ENCODE measurements at places on chromosomes 1 and 21. TPM values are rescaled to one million over a fixed set of nuclear protein-coding genes. Genes with fewer than 3 reads are reported as not detected.

- H3K27me3 ChIP-seq: no peaks in the 10 kb centered on the region
- H3K27ac ChIP-seq: no peak overlapping the region
- H3K4me3 ChIP-seq: no peak overlapping the region
Measured at GRCh38 chr1:27713139-27713725, 12.5 kb upstream of the FAM76A start.

- peaks cover 70% of the 10 kb centered on the region for H3K4me1 ChIP-seq
- no peak overlapping the region for H3K4me3 ChIP-seq
- peak overlapping the region; percentile 74 for H3K27ac ChIP-seq
- no peaks in the 10 kb centered on the region for H3K27me3 ChIP-seq
- DNase-seq: no peak
- H3K36me3 ChIP-seq: no peaks in the 10 kb centered on the region
Measured at GRCh38 chr1:27570356-27570755, 33.6 kb downstream of the AHDC1 start.

- H3K27me3 ChIP-seq: no peaks in the 10 kb centered on the region
- H3K36me3 ChIP-seq: no peaks in the 10 kb centered on the region
- H3K4me1 ChIP-seq: no peaks in the 10 kb centered on the region
- peak; percentile 57 for DNase-seq
Measured at GRCh38 chr1:2275796-2276536, 47.8 kb downstream of the SKI start.

- no peak overlapping the region for H3K27ac ChIP-seq
- H3K36me3 ChIP-seq: no peaks in the 10 kb centered on the region
- H3K4me1 ChIP-seq: no peaks in the 10 kb centered on the region
- no peak overlapping the region for H3K4me3 ChIP-seq
- peak; percentile 28 for DNase-seq
Measured at GRCh38 chr21:45255381-45256020, 32.2 kb downstream of the POFUT2 start.

DNA sequence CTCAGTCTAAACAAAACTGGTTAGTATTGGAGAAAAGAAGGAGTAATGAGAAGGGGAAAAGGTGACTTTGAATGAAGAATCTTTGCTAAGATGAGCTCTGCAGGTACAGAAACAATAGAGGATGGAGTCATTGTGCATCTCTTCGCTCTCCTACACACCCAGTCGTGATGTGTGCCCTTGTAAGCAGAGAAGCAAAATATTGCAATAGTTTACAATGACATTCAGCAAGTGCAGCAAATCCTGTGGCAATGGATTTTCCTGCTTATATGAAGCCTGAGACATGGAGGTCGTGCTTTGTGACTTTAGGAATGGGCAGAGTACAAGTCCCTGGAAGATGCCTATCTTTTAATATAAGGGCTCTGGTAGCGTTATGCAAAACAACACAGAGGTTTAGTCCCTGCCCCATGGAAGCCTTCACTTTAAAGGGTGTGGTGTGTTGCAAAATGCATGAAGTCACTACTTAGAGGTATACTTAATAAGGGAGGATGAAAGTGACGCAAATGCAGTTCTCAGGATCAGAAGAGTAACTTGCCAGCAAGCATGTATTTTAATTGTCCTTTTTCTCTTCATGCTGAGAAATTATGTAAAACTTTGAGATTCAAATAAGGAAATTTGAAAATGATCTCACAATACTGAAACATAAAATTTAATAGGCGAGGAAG, 88.0 kb upstream of the IVNS1ABP start:
- no peak for DNase-seq
- no peak overlapping the region for H3K4me3 ChIP-seq
- no peaks in the 10 kb centered on the region for H3K27me3 ChIP-seq
- no peaks in the 10 kb centered on the region for H3K4me1 ChIP-seq
- no peaks in the 10 kb centered on the region for H3K36me3 ChIP-seq

DNA sequence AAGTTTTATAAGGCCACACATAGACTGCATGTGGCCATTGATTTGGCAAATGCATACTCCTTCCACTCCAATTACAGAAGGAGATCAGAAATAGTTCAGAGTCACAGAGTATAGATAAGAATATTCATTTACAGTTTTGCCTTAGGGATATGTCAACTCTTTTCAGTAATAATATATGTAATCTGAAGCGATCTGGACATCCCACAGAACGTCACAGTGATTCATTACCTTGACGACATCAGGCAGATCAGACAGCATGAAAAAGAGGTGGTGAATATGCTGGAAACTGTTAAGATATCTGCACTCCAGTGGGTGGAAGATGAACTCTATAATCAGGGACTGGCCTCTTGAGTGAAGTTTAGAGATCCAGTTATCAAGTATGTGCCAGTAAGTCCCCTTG, 240.4 kb downstream of the DPYD start:
- no peaks in the 10 kb centered on the region for H3K4me1 ChIP-seq
- no peaks in the 10 kb centered on the region for H3K36me3 ChIP-seq
- no peak overlapping the region for H3K4me3 ChIP-seq
- H3K27ac ChIP-seq: no peak overlapping the region
- no peaks in the 10 kb centered on the region for H3K27me3 ChIP-seq

DNA sequence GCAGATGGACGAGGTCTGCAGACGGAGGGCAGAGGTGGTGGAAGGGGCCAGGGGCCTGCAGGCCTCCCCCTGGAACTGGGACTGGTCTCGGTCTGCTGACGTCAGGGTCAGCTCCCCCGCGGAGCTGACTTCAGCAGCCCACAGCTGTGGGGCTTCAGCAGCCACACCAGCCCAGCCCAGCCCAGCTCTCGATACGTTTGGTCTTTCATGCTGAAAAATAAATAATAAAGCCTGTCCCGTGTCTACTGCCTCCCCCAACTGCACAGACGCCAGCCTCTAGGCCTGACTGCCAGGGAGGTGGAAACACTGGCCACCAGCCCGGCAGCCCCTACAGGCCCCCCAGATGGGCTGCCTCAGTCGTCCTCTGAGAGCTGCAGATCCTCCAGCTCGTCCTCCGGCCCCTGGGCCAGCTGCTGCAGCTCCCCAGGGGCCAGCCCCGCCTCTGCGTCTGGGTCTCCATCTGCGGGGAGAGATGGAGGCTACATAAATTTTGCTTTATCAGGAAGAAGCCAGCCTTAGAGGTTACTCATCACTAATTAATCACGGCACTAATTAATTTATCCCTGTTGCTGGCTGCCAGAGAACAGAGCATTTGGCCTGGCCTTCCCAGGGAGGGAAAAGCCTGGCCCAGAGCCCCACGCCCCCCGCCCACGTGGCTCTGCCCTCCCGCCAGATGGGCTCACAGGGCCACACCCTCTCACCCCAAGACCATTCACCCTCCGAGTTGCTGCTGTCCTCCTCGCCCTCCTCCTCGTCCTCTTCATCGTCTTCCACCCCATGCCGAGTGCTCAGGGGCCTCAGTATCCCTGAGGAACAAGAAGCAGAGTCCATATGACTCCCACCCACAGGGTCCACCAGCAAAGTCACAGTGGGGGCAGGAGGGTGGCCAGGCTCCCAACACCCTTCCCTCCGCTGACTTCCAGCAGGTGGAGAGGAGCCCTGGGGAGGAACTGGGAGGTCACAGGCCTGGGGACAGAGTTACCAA, 14.4 kb downstream of the NOC2L start:
- peaks cover 40% of the 10 kb centered on the region for H3K36me3 ChIP-seq
- no peak overlapping the region for H3K4me3 ChIP-seq
- no peak overlapping the region for H3K27ac ChIP-seq
- DNase-seq: no peak
- H3K4me1 ChIP-seq: peaks cover 16% of the 10 kb centered on the region

DNA sequence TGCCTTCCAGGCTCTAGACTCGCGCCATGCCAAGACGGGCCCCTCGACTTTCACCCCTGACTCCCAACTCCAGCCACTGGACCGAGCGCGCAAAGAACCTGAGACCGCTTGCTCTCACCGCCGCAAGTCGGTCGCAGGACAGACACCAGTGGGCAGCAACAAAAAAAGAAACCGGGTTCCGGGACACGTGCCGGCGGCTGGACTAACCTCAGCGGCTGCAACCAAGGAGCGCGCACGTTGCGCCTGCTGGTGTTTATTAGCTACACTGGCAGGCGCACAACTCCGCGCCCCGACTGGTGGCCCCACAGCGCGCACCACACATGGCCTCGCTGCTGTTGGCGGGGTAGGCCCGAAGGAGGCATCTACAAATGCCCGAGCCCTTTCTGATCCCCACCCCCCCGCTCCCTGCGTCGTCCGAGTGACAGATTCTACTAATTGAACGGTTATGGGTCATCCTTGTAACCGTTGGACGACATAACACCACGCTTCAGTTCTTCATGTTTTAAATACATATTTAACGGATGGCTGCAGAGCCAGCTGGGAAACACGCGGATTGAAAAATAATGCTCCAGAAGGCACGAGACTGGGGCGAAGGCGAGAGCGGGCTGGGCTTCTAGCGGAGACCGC, 2.0 kb upstream of the OLIG2 start:
- H3K4me1 ChIP-seq: no peaks in the 10 kb centered on the region
- no peak for DNase-seq
- no peak overlapping the region for H3K4me3 ChIP-seq
- H3K27me3 ChIP-seq: peaks cover 58% of the 10 kb centered on the region
- no peak overlapping the region for H3K27ac ChIP-seq

- no peaks in the 10 kb centered on the region for H3K4me1 ChIP-seq
- no peak for DNase-seq
- H3K36me3 ChIP-seq: no peaks in the 10 kb centered on the region
- H3K4me3 ChIP-seq: no peak overlapping the region
- H3K27me3 ChIP-seq: no peaks in the 10 kb centered on the region
- H3K27ac ChIP-seq: no peak overlapping the region
Measured at GRCh38 chr1:18819986-18820790, 39.3 kb downstream of the TAS1R2 start.

DNA sequence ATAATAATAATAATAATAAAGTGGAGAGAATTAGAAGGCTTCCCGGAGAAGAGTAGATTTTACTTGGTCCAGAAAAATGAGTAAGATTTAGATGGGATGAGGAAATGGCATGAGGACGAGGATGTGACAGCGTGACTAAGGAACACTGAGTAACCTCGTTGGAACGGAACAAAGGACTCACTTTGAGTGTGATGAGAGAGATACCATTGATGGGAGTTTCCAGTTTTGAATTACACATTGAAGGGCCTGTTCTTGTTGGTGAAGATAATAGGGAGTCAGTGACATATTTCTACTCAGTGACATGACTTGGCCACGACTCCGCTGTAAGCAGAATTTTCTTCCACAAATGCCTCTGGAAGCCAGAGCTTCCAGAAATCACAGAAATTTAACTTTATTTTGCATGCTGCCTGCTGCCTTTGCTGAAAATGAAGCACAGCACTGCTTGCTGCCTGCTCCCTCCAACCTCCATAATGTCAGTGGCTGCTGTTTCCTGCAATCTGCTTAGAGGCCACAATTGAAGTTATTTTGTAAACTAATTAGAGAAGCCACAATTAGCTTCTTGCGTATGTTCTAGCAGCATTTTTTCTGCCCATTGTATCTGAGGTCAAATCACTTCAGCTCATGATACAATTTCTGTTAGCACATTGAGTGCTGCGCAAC, 33.7 kb upstream of the FBXO28 start:
- H3K27me3 ChIP-seq: no peaks in the 10 kb centered on the region
- no peaks in the 10 kb centered on the region for H3K36me3 ChIP-seq
- H3K4me3 ChIP-seq: no peak overlapping the region
- no peak overlapping the region for H3K27ac ChIP-seq
- H3K4me1 ChIP-seq: no peaks in the 10 kb centered on the region
- DNase-seq: no peak

- H3K36me3 ChIP-seq: peaks cover 13% of the 10 kb centered on the region
- no peak overlapping the region for H3K4me3 ChIP-seq
- H3K27me3 ChIP-seq: no peaks in the 10 kb centered on the region
- H3K27ac ChIP-seq: no peak overlapping the region
- DNase-seq: no peak
Measured at GRCh38 chr1:208058267-208058666, 147.3 kb upstream of the CD34 start.

DNA sequence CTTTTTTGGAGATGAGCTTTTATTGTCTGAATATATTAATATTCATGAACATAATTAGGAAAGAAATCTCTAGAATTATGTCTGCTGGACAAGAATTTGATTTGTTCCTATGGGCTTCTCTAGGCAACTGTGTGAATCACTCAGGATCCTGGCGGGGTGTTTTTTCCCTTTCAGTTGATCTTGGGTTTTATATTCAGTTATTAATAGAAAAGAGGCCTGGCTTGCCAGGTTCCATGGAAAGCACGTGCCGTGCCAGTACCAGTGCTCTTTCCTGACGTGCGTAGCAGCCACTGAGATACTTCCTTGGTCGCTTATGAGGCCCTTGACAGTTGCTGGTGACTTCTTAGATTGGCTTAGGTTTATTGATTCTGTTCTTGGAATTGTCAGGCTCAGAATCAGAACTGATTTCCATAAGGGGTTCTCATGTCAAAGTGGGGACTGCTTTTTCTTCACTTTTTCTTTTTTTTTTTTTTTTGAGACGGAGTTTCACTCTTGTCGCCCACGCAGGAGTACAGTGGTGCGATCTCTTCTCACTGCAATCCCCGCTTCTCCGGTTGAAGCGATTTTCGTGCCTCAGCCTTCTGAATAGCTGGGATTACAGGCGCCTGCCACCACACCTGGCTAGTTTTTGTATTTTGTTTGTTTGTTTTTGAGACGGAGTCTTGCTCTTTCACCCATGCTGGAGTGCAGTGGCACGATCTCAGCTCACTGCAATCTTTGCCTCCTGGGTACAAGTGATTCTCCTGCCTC, 48.7 kb upstream of the KIF1B start:
- peak overlapping the region; percentile 17 for H3K27ac ChIP-seq
- H3K4me1 ChIP-seq: no peaks in the 10 kb centered on the region
- DNase-seq: no peak
- H3K4me3 ChIP-seq: no peak overlapping the region

- H3K4me1 ChIP-seq: no peaks in the 10 kb centered on the region
- DNase-seq: no peak
- no peak overlapping the region for H3K27ac ChIP-seq
- no peaks in the 10 kb centered on the region for H3K27me3 ChIP-seq
- no peak overlapping the region for H3K4me3 ChIP-seq
Measured at GRCh38 chr1:63651161-63651701, 58.0 kb downstream of the PGM1 start.

DNA sequence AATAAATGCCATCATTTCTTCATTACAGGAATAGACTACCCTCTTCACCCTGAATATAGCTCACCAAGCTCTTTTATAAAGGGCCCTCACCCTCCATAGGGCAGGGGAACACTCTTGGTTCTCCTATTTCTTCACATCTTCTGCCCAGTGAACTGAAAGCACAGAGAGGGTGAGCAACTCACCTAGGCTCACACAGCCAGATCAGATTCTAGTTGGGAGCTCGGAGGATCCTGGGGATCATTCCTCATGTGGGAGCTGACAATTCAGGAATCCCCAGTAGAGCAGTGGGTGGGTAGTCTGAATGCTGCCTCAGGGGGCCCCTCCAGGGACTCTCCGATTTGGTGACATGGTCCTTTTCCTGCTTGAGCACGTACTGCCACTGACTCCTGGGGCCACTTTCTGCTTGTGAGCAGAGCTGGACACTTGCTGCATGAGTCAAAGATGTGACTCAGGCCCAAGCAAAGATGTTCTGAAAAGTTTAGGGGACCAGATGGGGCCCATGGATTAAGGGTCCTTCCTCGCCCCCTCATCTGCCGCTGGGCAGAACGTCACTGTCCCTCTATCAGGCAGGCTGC, 63.7 kb upstream of the WNT4 start:
- DNase-seq: no peak
- H3K27me3 ChIP-seq: no peaks in the 10 kb centered on the region
- H3K36me3 ChIP-seq: no peaks in the 10 kb centered on the region
- peaks cover 6% of the 10 kb centered on the region for H3K4me1 ChIP-seq
- no peak overlapping the region for H3K27ac ChIP-seq

Gene CCDC185
- not detected for polyA plus RNA-seq

Gene CFHR1
- not detected for polyA plus RNA-seq

Gene NCAM2
- under 0.01 TPM for polyA plus RNA-seq

Gene SH3BGR
- 7.3 TPM for polyA plus RNA-seq

Gene PRR9
- polyA plus RNA-seq: not detected

Gene TXNIP
- 105 TPM for polyA plus RNA-seq

Gene ZNF593OS
- 0.35 TPM for polyA plus RNA-seq

Gene PMF1
- 69.7 TPM for polyA plus RNA-seq

Gene OR4F16
- not detected for polyA plus RNA-seq

Gene RSPH1
- 2.3 TPM for polyA plus RNA-seq
